ENCODE measurements at places on chromosomes 1 and 21. TPM values are rescaled to one million over a fixed set of nuclear protein-coding genes. Genes with fewer than 3 reads are reported as not detected.

The ADCY10 gene
- total RNA-seq = 0.32 TPM

DNA sequence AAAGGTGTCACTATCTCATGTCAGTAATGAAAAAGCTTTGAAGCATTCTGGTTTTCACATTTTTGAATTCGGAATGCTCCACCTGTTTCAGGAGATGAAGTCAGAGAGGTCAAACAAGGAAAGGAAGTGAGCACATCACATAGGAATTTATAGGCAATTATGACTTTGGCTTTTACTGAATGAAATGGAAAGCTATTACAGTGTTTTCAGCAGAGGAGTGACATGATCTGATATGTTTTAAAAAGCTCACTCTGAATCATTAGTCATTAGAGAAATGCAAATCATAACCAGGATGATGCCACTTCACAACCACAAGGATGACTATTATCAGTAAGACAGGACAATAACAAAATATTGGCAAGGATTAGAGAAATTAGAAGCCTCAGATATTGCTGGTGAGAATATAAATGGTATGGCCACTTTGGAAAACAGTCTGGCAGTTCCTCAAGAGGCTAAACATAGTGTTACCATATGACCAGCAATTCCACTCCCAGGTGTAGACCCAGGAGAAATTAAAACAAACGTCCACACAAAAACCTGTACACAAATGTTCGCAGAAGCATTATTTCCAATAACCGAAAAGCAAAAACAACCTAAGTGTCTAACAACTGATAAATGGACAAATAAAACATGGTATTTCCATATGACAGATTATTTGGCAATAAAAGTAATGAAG, 7.5 kb downstream of the TAF1A start:
- H3K4me3 ChIP-seq = no peak overlapping the region
- no peaks in the 10 kb centered on the region for H3K36me3 ChIP-seq
- peaks cover 7% of the 10 kb centered on the region for H3K4me1 ChIP-seq
- no peak for DNase-seq

DNA sequence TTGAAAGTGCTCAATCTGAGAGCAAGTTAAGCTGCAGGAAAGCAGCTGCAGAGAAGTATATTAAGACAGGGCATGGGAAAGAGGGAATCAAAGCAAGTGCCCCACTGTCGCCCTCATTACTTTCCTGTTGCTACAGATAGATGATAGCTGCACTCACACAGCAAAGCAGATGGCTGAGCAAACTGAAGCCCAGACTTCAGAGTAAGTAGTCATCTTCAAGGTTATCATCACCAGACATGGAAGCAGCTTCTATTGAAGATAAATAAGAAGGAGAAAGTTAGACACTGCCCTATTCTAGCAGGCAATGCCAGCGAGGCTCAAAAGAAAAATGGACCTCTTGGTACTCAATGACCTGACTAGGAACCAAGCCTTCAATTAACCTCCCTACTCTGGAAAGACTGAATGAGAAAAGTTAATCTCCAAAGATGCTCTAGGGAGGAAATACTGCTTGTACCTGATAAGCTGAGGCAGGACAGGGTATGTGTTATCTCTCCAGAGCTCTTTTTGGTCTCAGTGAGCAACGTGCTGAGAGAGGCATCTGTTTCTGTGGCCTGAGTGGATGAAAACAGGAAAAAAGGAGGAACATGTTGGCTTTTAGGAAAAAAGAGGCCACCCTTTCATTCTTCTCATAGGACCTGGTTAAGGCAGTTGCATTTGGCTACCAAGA, 11.1 kb upstream of the MRPL9 start:
- no peak for DNase-seq
- H3K27ac ChIP-seq = no peak overlapping the region
- peaks cover 10% of the 10 kb centered on the region for H3K36me3 ChIP-seq

The CAMK2N1 gene
- 12.9 TPM for total RNA-seq

- DNase-seq = no peak
- H3K36me3 ChIP-seq = no peaks in the 10 kb centered on the region
- H3K27ac ChIP-seq = no peak overlapping the region
- no peak overlapping the region for H3K4me3 ChIP-seq
Observed at GRCh38 chr1:59766227-59766855, 48.4 kb upstream of the HOOK1 start.

DNA sequence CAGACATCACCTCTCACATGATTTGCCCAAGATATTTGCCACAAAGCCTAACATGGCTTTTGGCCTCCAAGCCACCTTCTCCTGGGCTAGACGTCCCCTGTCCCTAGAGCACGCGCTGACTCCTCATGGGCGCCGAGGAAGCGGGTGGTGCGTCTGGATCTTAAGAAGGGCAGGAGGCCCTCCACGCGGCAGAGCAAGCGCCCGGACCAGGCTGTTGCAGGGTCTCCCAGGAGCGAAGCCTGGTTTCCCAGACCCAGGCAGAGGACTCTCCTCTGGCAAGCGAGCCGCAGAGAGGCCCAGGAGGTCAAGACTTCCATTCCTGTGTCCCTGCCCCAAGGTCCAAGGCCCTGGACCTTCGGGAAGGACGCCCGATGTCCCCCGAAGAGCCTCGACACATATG, 101.7 kb upstream of the TTC34 start:
- no peaks in the 10 kb centered on the region for H3K27me3 ChIP-seq
- no peaks in the 10 kb centered on the region for H3K4me1 ChIP-seq
- H3K27ac ChIP-seq = no peak overlapping the region
- DNase-seq = no peak
- no peak overlapping the region for H3K4me3 ChIP-seq
- H3K36me3 ChIP-seq = no peaks in the 10 kb centered on the region
